ENCODE measurements at places on chromosomes 1 and 21.

GRCh38 chr1:23864801-23865542 is 3.1 kb downstream of the FUCA1 start:
- no peak for DNase-seq

- DNase-seq, result no peak
Observed at GRCh38 chr1:215612391-215612790, 45.3 kb downstream of the KCTD3 start.

DNA sequence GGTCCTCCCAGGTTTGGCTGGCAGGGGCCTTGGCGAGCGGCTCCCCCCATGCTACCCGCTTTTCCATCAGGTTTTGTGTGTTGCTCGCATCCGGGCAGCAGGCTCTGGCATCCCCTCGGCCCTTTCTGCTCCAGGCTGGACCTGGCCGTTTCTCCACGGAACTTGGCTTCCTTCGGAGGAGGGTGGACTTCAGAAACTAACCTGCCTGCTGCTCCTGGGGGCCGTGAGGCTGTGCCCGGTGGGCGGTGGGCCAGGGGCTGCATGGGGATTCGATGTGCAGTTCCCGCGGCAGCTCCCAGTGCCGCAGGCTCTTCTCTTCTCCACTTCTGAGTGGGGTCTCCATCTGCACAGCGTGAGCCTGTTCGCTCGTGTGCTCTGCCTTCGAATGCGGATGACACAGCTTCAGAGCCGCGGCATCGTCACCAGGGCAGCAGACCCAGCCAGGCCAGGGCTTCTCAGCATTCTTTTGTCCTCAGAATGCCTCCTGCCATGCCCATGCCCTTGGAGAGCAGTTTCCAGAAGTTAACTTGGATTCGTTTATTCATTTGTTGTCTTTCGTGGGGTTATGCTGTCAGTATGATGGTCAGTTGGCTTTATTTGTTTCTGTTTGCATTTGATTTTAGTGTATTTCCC is 36.4 kb downstream of the PRKCZ start:
- DNase-seq, result no peak

- no peak for DNase-seq
Observed at GRCh38 chr1:226455843-226456242, 48.0 kb upstream of the PARP1 start.

GRCh38 chr1:56516539-56517252 is 62.7 kb downstream of the PLPP3 start:
- no peak for DNase-seq

GRCh38 chr1:199629624-199630023 is 397.9 kb upstream of the NR5A2 start:
- no peak for DNase-seq

DNA sequence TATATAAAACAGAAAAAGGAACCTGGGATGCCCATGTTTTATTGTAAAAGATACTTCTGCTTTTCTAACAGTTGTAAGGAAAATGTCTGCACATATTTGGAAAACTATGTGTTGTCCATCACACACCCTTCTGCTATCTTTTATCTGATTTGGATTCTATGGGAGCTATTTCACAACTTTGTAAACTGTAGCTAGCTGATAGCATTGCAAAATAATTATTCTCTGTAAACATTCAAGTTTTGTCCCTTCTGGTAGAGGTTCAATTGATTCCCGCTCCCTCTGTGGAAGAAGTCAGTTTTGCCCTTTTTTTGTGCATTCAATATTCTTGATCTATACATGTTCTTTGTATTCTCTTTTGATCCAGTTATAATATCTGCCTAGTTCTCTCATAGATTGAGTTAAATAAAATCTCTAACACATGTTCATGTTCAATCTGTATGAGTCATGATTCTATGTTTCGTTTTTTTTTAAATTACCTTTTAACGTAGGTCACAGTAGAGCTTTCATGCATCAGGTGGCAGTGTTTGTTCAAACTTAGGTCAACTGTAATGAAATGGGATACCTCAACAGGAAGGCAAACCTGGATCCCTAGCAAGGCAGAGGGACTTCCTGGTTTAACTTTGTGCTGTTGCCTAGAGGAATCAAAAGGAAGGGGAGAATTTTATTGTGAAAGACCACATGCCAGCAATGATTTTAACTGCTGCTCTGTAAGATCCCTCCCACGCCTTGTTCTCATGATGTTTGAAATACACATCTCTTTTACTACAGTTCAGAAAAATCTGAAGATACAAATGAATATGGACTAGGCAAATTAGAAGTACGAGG is 26.0 kb upstream of the BCL9 start:
- DNase-seq, result no peak

DNA sequence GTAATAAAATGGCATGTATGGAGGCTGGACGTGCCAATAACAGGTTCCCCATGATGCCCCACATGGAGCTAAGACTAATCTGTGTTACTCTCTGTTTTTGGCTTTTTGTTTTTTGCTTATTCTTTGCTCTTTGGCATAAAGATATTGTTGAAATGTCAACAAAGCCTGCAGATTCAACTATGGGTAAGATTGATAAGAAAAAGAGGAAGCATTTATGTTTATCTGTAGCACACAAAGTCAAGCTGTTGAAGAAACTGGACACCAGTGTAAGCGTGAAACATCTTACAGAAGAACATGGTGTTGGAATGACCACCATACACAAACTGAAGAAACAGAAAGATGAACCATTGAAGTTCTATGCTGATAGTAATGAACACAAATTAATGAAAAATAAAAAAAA is 402.7 kb downstream of the LTN1 start:
- DNase-seq, result no peak

GRCh38 chr1:233237647-233238046 is 57.9 kb downstream of the PCNX2 start:
- no peak for DNase-seq

DNA sequence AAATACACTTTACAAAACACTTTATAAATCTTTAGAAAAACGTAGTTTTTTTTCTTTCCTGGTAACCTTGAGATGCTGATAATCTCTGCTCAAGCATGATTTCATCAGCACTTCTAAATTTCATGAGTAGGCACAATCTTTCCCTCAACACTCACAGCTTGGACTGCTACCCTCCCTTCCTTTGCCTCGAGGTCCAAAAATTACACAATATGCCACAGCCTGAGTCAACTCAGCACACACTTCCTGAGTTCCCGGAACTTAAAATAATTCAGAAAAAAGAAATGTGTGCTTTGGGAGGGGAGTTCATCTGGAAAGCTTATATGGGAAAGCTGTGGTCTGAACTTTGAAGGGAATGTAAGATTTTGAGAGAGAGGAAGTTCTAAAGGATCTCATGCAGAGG is 5.9 kb downstream of the CLCA2 start:
- DNase-seq, result no peak

GRCh38 chr1:101131239-101131843 is 105.5 kb upstream of the S1PR1 start:
- DNase-seq, result no peak

DNA sequence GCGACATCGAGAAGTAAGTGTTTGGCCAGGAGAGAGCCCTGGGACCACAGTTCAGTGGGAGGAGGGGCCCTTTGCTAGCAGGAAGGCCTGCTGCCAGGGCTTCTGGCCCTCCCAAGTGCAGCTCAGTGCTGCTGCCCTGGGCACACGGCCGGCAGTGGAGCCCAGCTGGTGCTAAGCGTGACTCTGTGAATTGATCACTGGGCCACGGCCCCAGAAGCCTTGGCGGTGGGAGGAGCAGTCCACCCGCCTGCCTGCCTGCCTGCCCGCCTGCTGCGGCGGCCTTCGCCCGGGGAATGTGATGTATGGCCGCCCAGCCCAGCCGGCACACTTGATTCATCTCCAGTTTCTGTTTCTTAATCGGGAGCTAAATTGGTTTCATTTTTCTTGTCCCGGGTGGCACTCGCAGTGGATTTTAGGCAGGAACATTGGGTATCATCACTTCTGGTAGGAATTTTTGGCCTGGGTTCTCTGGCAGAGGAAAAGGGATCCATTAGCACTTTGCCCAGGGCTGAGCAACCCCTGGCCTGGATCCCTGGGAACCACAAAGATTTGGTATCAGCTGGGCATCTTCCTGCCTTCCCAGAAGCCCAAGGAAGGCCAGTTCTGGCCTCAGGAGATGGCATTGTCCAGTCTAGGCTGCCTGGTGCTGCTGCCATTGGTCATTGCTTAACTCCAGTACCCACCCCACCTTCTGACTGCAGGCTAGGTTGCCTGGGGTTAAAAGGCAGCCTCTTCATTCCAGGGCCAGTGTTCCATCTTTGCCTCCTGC is 28.6 kb downstream of the TMEM53 start:
- DNase-seq, result no peak

Data from neuronal stem cell (in vitro differentiated cells).